CD4-positive, CD25-positive, alpha-beta regulatory T cell (primary cell): ENCODE measurements at places on chromosomes 6 and 20. TPM values are rescaled to one million over a fixed set of nuclear protein-coding genes. Genes with fewer than 3 reads are reported as not detected.

MEP1A gene
- total RNA-seq: not detected

RSPO3 gene
- not detected for total RNA-seq

PHACTR1 gene
- 1.6 TPM for total RNA-seq

LYRM2 gene
- total RNA-seq: 21.8 TPM

FAM162B gene
- total RNA-seq: not detected

OGFR gene
- 61.1 TPM for total RNA-seq

- no peaks in the 10 kb centered on the region for H3K4me1 ChIP-seq
- peaks cover 9% of the 10 kb centered on the region for H3K27me3 ChIP-seq
- H3K4me3 ChIP-seq: no peak overlapping the region
- no peaks in the 10 kb centered on the region for H3K36me3 ChIP-seq
These were observed 71.1 kb upstream of the CTNNBL1 start for GRCh38 chr20:37622728-37623127.

GRCh38 chr20:36645353-36645752 lies 643 bp downstream of the SLA2 start:
- no peak for DNase-seq
- H3K4me3 ChIP-seq: peak overlapping the region; percentile 96
- peaks cover 57% of the 10 kb centered on the region for H3K4me1 ChIP-seq

GRCh38 chr20:25989196-25989595 lies 292.5 kb upstream of the ZNF337 start:
- H3K4me1 ChIP-seq: no peaks in the 10 kb centered on the region
- no peak overlapping the region for H3K27ac ChIP-seq
- no peaks in the 10 kb centered on the region for H3K27me3 ChIP-seq
- H3K36me3 ChIP-seq: no peaks in the 10 kb centered on the region
- H3K4me3 ChIP-seq: no peak overlapping the region

DNA sequence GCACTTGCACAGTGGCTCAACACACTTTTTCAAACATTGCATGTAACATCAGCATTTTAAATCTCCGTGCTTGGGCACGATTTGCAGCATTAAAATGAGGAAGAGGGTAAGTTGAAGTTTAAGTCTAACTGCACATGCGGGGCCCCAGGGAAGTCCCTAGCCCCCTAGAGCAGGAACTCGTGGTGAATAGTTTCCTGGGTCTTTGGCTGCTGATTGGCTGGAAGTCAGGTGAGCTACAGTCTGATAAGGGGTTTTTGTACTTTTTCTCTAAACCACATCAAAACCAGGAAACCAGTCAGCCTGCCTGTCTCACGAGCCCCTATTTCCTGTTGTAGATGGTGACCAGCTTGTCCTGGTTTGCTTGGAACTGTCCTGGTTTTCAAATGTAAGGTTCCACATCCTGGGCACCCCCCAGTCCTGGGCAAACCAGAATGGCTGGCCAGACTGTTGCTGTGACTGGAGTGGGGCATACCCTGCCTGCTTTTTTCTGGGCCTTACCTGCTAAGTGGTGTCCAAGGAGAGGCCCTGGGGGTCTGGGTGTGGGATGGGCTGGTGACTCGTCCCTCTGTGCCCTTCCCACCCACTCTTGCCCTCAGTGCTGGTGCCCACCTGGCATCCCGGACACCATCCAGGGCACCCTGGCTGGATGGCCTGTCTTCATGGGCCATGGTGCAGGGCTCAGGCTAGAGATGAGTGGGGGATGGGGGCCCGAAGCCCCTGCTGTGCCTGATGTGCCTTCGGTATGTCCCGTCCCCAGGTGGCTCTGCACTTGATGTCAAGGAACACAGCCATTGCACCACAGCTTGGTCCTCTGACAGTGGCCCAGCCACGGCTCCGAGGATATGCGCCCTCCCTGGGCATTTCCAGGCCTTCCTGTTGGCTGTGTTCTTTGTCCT lies 31.8 kb downstream of the SUN5 start:
- DNase-seq: peak; percentile 95
- H3K4me1 ChIP-seq: peaks cover 87% of the 10 kb centered on the region
- H3K27me3 ChIP-seq: no peaks in the 10 kb centered on the region

DNA sequence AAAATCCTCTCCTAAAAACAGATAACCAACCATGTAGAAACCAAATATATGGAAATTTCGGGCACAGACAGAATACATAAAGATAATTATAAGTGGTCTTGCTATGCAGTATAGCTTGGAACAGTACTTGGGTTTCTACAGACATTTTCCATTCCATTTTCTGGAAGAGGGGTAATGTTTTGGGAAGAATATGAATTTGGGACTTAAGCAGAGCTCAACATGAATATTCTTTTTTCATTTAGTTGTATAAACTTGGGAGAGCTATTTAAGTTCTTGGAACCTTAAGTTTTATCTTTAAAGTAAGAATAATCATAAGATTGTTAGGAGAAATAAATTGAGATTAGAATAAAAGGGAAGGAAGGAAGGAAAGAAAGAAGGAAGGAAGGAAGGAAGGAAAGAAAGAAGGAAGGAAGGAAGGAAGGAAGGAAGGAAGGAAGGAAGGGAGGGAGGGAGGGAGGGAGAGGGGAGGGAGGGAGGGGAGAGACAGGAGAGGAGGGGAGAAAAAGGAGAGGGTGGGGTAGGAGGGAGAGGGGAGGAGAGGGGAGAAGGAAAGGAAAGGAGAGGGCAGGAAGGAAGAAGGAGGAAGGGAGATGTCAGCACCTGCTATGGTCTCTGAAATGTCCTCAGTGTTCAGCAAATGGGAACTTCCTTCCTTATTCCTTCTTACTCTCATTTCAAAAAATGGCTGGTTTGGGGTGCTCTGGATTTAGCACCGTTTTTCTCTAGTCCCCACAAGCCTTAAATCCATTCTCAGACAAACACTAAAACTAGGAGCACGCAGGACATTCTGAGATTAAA lies 248.3 kb downstream of the LY86 start:
- no peaks in the 10 kb centered on the region for H3K4me1 ChIP-seq
- no peaks in the 10 kb centered on the region for H3K36me3 ChIP-seq
- no peaks in the 10 kb centered on the region for H3K27me3 ChIP-seq
- H3K4me3 ChIP-seq: no peak overlapping the region
- no peak overlapping the region for H3K27ac ChIP-seq
- DNase-seq: no peak

DNA sequence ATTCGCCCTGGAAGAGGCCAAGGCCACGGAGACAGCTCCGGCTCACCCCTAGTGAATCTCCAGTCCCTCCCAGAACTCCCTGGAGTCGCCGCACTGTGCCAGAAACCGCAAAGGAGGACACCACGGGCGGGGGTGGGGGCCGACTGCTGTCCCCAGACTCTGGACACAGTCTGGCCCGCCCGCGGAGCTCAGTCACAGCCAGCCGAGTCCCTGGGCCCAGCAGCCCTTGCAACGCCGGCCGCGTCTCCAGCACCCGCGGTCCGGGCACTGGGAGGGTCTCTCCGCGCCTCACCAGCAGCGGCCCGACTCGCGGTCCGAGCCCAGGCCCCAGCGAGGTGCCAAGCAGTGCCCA lies 518 bp downstream of the PEX6 start:
- H3K4me1 ChIP-seq: peaks cover 32% of the 10 kb centered on the region
- peak overlapping the region; percentile 96 for H3K27ac ChIP-seq
- H3K27me3 ChIP-seq: no peaks in the 10 kb centered on the region
- peak overlapping the region; percentile 68 for H3K4me3 ChIP-seq
- DNase-seq: no peak
- H3K36me3 ChIP-seq: peaks cover 4% of the 10 kb centered on the region

GRCh38 chr6:119330520-119331113 lies 18.9 kb downstream of the MAN1A1 start:
- no peak overlapping the region for H3K27ac ChIP-seq
- DNase-seq: no peak
- no peak overlapping the region for H3K4me3 ChIP-seq
- peaks cover 4% of the 10 kb centered on the region for H3K4me1 ChIP-seq
- H3K36me3 ChIP-seq: no peaks in the 10 kb centered on the region

DNA sequence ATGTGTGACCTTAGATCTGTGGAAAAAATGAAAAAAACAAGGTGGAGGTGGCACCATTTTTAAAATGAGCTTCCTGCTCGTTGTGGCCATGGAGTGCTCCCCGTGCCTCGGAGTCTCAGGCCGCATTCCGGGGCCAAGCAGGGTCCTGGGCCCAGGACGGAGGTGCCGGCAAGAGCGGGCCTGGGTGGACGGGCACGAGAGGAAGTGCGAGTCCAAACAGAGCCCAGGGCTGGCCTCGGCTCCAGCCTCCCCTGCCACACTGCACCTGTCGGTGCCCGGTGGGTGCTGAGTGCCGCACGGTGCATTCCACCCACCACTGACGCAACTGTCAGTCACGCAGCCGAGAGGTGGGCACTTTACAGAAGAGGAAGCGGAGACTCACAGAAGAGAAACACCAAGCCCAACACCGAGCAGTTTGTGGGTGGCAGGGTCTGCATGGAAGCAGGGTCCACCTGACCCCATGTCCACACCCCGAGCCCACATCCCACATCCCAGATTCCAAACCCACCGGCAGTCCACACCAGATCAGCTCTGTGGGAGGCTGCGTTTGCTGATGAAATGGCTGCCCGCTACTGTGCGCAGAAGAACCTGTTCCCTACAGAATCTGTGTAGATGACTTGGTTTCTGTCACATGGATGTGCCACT lies 97.7 kb downstream of the PSMB1 start:
- H3K4me3 ChIP-seq: no peak overlapping the region
- peaks cover 4% of the 10 kb centered on the region for H3K4me1 ChIP-seq
- no peak overlapping the region for H3K27ac ChIP-seq
- H3K36me3 ChIP-seq: no peaks in the 10 kb centered on the region
- H3K27me3 ChIP-seq: no peaks in the 10 kb centered on the region
- no peak for DNase-seq

DNA sequence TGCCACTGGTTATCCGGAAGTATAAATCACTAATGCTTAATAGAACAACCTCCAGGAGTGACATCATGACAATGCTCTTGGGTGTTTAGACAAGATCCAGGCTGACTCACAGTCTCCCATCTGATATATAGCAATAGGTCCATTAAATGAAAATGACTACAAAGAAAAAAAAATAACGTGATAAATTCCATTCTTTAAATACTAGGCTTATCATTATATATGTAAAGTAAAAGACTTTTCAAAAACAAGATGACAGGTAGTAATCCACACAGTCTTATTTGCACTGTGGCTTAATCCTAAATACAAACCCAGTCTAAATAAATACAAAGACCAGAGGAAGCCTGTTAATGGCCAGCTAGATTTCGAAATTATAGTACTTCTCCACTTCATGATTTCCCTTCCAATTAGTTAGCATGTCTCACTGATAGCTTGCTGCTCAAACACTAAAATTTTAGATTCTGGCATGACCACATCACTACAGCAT lies 149.1 kb upstream of the BEND3 start:
- no peaks in the 10 kb centered on the region for H3K27me3 ChIP-seq
- H3K4me1 ChIP-seq: no peaks in the 10 kb centered on the region
- no peak overlapping the region for H3K4me3 ChIP-seq
- H3K27ac ChIP-seq: no peak overlapping the region
- DNase-seq: no peak

GRCh38 chr6:27679308-27679963 lies 206.5 kb upstream of the ZNF184 start:
- H3K27ac ChIP-seq: no peak overlapping the region
- no peak for DNase-seq
- H3K4me3 ChIP-seq: no peak overlapping the region
- peaks cover 49% of the 10 kb centered on the region for H3K27me3 ChIP-seq
- no peaks in the 10 kb centered on the region for H3K4me1 ChIP-seq
- no peaks in the 10 kb centered on the region for H3K36me3 ChIP-seq

DNA sequence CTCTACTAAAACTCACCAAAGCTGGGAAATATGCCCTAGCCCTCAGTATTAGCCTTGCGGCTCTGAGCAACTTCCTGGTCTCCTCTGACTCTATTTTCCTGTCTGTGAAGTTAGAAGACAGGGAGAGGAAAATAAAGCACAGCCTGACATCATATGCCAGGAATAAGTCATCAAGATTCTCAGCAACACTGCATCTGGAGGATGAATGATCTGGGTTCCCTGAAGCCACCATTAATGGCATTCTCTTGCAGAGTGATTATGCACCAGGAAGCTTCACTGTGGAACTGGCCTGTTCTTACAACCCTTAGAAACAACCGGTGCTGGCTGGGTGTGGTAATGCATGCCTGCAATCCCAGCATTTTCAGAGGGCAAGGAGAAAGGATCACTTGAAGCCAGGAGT lies 12.4 kb downstream of the ADGRF5 start:
- DNase-seq: no peak
- no peak overlapping the region for H3K4me3 ChIP-seq
- no peaks in the 10 kb centered on the region for H3K4me1 ChIP-seq
- H3K27ac ChIP-seq: no peak overlapping the region
- H3K27me3 ChIP-seq: no peaks in the 10 kb centered on the region

GRCh38 chr6:148296771-148297170 lies 45.9 kb upstream of the SASH1 start:
- no peak overlapping the region for H3K4me3 ChIP-seq
- H3K27me3 ChIP-seq: no peaks in the 10 kb centered on the region
- DNase-seq: no peak
- no peak overlapping the region for H3K27ac ChIP-seq
- H3K4me1 ChIP-seq: no peaks in the 10 kb centered on the region
- no peaks in the 10 kb centered on the region for H3K36me3 ChIP-seq

- DNase-seq: peak; percentile 35
- peaks cover 59% of the 10 kb centered on the region for H3K4me1 ChIP-seq
- H3K36me3 ChIP-seq: no peaks in the 10 kb centered on the region
- H3K27me3 ChIP-seq: no peaks in the 10 kb centered on the region
- no peak overlapping the region for H3K27ac ChIP-seq
- H3K4me3 ChIP-seq: peak overlapping the region; percentile 13
These were observed 44.5 kb downstream of the RBM38 start for GRCh38 chr20:57435498-57436222.

GRCh38 chr20:13648291-13649228 lies 9.8 kb upstream of the TASP1 start:
- H3K36me3 ChIP-seq: no peaks in the 10 kb centered on the region
- H3K4me3 ChIP-seq: no peak overlapping the region
- no peak for DNase-seq

DNA sequence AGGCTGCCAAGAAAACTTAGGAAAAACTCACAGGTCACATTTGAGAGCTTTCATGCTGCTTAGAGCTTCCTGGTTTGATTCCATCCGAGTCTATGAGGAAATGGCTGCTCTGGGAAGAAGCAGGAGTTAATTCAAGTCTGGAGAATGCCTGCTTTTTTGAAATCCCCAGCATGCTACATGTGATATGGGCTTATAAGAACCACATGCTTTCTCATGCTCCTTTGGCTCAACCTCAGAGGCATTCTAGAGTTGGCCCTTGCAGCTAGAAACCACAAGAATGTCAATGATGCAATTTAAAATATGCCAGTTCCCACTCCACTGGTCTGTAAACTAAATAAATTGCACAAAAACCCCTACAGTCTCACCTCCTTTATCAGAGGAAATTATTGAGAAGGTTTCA lies 142.9 kb upstream of the OLIG3 start:
- DNase-seq: no peak
- no peak overlapping the region for H3K27ac ChIP-seq
- H3K4me3 ChIP-seq: no peak overlapping the region

GRCh38 chr6:139979021-139979725 lies 604.7 kb upstream of the CITED2 start:
- H3K36me3 ChIP-seq: no peaks in the 10 kb centered on the region
- no peaks in the 10 kb centered on the region for H3K4me1 ChIP-seq
- no peaks in the 10 kb centered on the region for H3K27me3 ChIP-seq
- no peak overlapping the region for H3K27ac ChIP-seq
- DNase-seq: no peak

- no peaks in the 10 kb centered on the region for H3K27me3 ChIP-seq
- no peak overlapping the region for H3K4me3 ChIP-seq
- no peaks in the 10 kb centered on the region for H3K36me3 ChIP-seq
These were observed 386.8 kb upstream of the TSHZ2 start for GRCh38 chr20:52585333-52585732.

- peaks cover 3% of the 10 kb centered on the region for H3K27me3 ChIP-seq
- H3K27ac ChIP-seq: no peak overlapping the region
- no peaks in the 10 kb centered on the region for H3K36me3 ChIP-seq
- H3K4me3 ChIP-seq: no peak overlapping the region
- no peaks in the 10 kb centered on the region for H3K4me1 ChIP-seq
- DNase-seq: no peak
These were observed 28.6 kb upstream of the SIM1 start for GRCh38 chr6:100493206-100493888.
